ENCODE measurements at places on chromosomes 2 and 18.

GRCh38 chr2:105808423-105809096 lies 63.8 kb downstream of the NCK2 start:
- no peak for DNase-seq

- peak; percentile 47 for DNase-seq
These were observed 626 bp upstream of the VIT start for GRCh38 chr2:36695746-36696415.

DNA sequence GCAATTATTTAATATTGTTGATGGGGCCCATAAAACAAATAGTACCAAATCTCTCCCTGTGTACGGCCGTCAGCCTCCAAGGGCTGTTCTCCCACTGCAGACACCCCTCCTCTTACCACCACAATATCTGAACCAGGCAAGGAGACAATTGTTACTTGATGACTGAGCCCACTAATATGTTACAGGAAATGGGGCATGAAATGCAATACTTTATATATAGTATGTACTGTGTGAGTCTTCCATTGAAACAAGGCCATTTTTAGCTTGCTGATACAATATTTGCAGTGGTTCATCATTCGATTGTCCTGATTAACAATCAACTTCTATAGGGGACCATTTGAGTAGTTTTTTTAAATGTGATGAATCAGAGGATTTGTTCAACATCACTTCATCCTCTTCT lies 307.3 kb downstream of the GBX2 start:
- DNase-seq = no peak

DNA sequence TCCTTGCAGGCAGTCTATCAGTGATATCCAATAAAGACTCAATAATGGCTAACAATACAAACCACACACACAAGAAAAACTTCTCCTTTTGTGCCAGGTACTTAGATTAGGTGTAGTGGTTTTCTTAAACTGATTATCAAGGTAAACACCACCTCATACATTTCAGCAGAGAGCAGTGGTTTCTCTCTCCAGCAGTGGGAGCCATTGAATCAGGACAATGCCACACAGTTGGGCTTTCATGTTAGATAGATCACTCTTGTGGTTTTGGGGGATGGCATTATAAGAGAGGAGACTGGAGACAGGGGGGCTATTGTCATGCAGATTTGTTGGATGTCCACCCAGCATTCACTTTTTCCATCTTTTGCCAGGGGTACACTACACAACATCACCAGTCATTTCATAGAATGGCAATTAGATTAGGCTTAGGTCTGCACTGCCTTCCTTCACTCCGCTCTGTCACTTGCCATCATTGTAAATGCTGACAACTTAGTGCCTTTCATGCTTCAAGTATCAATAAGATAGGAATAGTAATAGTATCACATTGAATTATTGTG lies 13.6 kb upstream of the IRS1 start:
- DNase-seq = no peak

DNA sequence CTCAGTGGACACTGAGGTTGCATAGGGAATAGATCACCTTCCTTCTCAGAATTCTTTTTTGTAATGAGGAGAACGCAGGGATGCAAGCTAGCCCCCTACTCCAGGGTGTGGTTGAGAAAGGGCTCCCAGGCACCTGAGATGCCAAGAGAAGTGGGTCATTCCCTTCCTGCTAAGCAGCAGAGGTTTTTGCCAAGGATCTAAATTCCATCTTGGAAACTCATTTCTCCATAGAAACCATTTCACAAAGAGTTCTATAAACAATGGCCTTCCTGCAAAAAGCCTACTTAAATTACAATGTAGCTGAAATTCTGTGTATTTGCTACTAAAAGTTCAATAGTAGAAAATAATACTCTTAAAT lies 3.7 kb upstream of the PPP3R1 start:
- no peak for DNase-seq
